NCI-H1417 (cell line): ENCODE measurements at places on chromosomes 1 and 21.
A peak's percentile ranks its signal among the peaks of the same experiment; 100 is the strongest.

GRCh38 chr1:41315146-41315822, 46.0 kb upstream of the FOXO6 start:
- DNase-seq: peak; percentile 82

DNA sequence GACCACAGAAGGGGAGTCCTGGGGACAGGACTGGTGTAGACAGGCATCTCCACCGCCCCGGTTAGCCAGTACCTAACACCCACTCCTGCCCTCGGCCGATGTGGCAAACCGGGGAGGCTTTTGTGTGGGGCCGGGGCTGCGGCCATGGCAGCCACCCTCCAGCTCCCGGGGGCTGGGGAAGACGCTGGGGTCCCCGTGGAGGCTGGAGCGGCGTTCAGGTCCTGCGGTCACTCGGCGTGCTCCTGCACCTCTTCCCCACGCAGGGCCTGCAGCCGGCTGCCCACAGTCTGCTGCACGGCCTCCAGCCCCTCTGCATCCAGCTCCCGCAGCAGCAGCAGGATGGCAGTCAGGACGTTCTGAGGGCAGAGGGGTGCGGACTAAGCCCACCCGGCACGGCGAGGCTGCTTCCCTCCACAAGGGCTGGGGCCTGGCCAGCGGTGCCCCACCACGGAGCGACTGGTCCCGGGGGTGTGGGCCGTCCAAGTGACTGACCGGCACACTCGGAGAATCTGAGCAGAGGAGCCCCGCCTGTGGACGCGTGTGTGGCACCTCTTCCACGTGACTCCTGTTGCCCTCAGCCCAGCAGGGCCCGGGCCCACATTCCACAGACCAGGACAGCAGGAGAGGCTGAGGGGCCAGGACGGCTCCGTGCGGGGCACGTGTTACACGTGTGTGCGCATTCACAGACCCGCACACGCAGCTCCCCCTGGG, 9.1 kb downstream of the CFAP410 start:
- no peak for DNase-seq

DNA sequence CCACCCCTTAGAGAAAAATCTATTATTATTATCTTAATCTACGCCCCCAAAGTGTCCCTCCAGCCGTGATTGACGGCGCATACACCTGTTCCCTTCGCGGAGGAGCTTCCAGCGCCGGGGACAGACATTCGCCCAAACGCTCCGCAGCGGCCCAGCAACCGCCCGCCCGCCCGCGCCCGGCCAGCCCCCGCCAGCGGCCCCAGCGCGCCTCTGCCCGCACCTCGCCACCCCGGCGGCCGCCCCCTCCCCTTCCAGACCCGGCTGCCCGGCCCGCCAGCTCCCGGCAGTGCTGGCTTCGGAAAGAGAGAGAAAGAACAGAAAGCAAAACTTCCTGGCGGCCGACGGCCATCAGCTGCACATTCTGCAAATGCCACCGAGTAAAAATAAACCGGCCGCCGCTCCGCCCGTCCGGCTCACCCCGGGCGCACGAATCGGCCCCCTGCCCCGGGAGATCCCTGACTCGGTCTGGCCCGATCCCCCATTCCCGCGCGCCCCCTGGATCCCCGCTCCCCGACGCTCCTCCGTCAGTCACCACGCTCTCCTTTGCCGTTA, 1.6 kb downstream of the CASZ1 start:
- DNase-seq: peak; percentile 72

GRCh38 chr1:205585835-205586785, 45.7 kb downstream of the ELK4 start:
- DNase-seq: peak; percentile 35

GRCh38 chr21:44618504-44618903, 6.6 kb downstream of the KRTAP10-8 start:
- DNase-seq: no peak

DNA sequence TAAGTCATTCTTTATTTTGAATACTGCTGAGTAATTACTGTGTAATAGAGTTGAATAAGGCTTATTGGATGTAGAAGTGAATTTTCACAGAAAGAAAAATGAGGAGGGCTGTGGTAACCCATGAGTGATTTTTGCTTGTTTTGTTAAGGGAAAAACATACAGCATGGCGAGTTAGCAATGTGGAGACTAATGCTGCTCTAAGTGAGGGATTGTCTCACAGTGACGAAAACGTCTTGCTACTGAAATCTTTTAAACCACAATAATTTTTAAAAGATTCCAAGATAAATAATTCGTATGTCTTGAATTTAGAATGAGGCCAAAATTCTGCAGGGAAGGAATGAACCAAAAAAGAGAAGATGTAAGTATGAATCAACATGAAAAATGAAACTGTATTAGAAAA, 16.2 kb upstream of the PLA2G4A start:
- DNase-seq: no peak

GRCh38 chr1:235586413-235586812, 63.2 kb downstream of the GNG4 start:
- DNase-seq: no peak

- DNase-seq: no peak
Measured at GRCh38 chr21:38297871-38298270, 41.1 kb downstream of the KCNJ15 start.
